Stimulated activated CD8-positive, alpha-beta memory T cell treated with anti-CD3 and anti-CD28 coated beads, Interleukin-15, amount 100 ng/mL, for 24 hours (primary cell): ENCODE measurements at places on chromosomes 4 and X.

GRCh38 chr4:31007858-31008257, 287.7 kb downstream of the PCDH7 start:
- no peak for DNase-seq

GRCh38 chr4:174255786-174256185, 27.7 kb downstream of the FBXO8 start:
- no peak for DNase-seq

- no peak for DNase-seq
Measured at GRCh38 chr4:156771171-156771837, 200.3 kb downstream of the PDGFC start.

DNA sequence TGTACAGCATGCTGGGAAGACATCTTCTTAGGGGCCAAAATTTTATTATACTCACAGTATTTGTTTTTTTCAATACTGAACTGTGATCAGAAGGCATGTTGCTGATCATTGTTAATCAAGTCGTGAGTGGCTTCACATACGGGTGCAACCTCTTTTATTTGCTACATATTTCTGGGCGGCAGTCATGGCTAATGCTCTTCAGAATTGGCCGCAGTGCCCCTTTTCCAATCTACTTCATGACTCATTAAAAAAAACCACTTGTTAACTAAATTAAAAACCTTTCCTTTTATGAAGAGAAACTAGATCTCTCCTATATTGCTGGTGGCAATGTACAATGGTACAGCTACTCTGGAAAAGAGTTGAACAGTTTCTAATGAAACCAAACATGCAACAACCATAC, 101.5 kb upstream of the C1GALT1C1 start:
- no peak for DNase-seq

GRCh38 chrX:153686711-153687110, 1.0 kb upstream of the SLC6A8 start:
- DNase-seq: no peak

- DNase-seq: no peak
Measured at GRCh38 chrX:63394872-63395271, 43.7 kb upstream of the SPIN4 start.

DNA sequence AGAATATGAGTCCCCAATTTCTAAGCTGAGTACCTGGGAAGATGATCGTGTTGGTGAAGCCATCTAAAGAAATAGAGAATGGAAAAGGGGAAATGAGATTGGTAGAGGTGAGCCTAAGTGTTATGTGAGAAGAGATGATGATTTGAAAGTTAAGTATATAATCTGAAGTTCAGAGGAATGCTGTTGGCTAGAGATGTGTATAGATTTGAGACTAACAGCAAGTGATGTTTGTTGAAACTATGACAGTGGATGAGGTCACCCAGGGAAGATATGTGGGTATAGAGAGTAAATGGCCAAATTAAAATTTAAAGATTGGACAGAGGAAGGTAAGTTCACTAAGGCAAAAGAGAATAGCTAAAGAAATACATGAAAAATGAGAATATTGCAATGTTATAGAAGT, 324.2 kb downstream of the MAPK10 start:
- no peak for DNase-seq

DNA sequence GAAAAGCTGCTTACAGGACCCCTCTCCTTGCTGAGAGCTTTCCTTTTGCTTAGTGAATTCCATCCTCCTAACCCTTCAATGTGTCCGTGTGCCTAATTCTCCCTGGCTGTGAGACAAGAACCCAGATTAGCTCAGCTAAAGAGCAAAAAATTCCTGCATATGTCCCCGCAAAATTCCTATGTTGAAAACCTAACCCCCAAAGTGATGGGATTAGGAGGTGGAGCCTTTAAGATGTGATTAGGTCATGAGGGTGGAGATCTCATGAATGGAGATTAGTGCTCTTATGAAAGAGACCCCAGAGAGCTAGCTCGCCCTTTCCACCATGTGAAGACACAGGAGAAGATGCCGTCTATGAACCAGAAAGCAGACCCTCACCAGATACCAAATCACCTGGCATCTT, 503.0 kb upstream of the DIAPH2 start:
- DNase-seq: no peak

GRCh38 chr4:187840814-187841213, 154.8 kb upstream of the ZFP42 start:
- no peak for DNase-seq

- DNase-seq: no peak
Measured at GRCh38 chr4:151204925-151205524, 71.9 kb upstream of the PRSS48 start.

DNA sequence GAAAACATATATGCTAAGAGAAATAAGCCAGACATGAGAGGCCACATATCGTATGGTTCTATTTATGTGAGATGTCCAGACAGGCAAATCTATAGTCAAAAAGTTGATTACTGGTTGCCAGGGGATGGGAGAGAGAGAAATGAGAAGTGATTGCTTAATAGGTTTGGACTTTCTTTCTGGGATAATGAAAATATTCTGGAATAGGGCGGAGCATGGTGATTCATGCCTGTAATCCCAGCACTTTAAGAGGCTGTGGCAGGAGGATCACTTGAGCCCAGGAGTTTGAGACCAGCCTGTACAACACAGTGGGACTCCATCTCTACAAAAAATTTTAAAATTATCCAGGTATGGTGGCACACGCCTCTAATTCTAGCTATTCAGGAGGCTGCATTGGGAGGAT, 22.4 kb downstream of the RBM47 start:
- no peak for DNase-seq

- no peak for DNase-seq
Measured at GRCh38 chr4:127364397-127364796, 268.4 kb upstream of the INTU start.

DNA sequence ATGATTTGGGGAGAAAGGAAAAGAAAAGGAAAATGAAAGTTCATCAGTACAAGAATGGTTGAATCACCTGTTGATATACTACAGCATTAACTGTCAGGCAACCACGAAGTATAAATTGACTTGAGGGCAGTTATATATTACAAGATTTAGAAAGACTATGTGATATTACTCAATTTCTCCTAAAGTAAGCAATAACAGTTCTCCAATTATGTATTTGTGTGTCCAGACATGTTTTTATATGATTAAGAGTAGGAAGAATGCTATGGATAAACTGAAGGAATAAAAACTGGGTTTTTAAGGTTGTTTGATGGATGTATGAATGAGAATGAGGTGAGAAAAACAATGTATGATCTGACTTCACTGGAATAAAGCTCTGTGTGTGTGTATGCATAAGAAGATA, 2234.4 kb downstream of the ARAP2 start:
- no peak for DNase-seq

- DNase-seq: no peak
Measured at GRCh38 chrX:150456466-150456865, 93.3 kb downstream of the MAMLD1 start.

GRCh38 chr4:103011378-103012025, 8.0 kb downstream of the SLC9B1 start:
- DNase-seq: no peak

DNA sequence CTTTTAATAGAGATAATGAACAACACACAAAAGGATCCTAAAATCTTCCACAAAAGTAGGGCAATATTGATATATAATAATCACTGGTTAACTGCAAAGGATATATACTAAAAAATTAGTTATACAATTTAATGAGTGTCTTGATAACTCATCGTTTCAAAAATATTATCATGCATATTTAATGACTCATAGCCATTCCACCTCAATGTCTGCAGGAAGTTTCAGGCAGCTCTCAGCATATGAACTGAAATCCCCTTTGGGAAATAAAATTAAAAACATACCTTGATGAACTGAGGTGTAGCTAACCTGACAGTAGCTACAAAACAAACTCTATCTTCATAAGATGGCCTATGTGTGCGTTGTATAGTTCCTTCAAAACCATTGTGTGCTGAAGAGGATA, 62.9 kb downstream of the TMEM165 start:
- DNase-seq: no peak
